ENCODE measurements at places on chromosomes 4 and X. TPM values are rescaled to one million over a fixed set of nuclear protein-coding genes. Genes with fewer than 3 reads are reported as not detected.

CYTL1 gene
- 1.4 TPM for polyA plus RNA-seq

PRRG3 gene
- polyA plus RNA-seq, result 0.87 TPM

CSAG1 gene
- polyA plus RNA-seq, result 0.30 TPM

CLDN2 gene
- polyA plus RNA-seq, result 0.05 TPM

NMU gene
- 2.9 TPM for polyA plus RNA-seq

- no peak for DNase-seq
These were observed 39.3 kb downstream of the SYNPO2 start for GRCh38 chr4:118927974-118928373.

GRCh38 chr4:39228377-39228776 lies 46.0 kb downstream of the WDR19 start:
- no peak for DNase-seq

DNA sequence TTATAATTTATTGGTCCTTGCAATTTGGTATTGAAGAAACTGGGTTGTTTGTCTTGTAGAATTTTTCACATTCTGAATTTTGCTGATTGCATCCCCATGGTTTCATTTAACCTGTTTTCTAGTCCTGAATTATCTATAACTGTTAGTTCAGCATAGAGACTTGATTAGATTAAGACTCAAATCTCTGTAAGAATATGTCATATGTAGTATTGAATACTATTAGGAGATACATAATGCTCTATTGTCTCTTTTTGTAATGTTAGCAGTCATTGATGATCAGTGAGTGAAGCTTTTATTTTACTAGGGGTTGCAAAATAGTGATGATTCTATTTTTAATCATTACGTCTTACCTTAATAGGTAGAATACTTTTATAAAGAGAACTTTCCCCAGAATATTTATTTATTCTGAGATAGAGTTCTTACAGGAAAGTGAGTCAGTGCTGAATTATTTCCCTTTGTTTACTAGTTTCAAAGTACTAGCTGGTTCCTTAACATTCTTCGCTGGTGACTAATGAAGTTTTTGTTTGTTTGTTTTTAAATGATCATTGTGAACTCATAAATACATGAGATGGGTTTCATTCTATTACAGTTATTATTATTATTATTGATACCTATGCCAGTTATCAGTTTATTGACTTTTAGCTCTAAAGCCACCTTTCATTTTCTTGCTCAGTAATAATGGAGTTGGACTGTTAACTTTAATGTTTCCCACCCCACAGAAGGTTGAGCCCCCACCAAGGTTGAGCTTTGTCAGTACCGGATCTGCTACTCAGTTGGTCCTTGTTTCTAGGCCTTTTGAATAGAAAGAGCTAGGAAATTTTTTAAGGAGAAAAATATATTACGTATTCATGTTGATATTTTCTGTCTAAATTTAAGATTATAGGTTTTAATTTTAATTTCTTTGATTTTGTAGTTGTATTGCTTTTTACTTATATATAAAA lies 102.3 kb downstream of the LARP1B start:
- no peak for DNase-seq

DNA sequence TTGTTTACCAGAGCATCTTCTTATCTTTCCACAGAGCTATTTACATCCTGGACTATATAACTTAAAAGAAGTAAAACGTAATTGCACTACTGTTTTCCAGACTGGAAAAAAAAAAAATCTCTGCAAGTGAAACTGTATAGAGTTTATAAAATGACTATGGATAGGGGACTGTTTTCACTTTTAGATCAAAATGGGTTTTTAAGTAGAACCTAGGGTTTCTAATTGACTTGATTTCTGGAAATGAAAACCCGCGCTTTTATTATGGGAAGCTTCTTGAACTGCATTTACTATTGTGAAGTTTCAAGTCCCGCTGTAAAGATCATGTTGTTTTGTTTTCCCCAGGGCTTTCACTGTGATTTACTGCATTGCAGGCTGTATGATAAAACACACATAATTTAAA lies 162.7 kb downstream of the STIM2 start:
- no peak for DNase-seq

DNA sequence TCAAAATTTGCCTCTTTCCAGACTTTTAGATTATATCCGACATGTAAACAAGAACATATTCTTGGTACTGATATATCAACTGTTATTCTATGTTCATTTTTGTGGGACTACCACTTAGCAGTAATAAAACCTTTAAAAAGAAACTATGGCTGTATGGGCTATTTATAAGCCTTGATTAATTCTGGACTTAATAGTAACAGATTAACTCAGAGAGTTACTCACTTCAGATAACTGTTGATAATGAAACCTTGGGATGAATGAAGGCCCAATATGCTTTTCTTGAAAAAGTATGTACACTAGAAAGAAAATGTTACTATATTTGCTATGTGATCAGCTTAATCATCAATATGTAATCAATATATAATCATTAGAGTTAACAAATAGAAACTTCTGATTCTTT lies 595.9 kb upstream of the BOD1L1 start:
- no peak for DNase-seq

- no peak for DNase-seq
These were observed 41.9 kb downstream of the PCDH19 start for GRCh38 chrX:100368167-100368566.

DNA sequence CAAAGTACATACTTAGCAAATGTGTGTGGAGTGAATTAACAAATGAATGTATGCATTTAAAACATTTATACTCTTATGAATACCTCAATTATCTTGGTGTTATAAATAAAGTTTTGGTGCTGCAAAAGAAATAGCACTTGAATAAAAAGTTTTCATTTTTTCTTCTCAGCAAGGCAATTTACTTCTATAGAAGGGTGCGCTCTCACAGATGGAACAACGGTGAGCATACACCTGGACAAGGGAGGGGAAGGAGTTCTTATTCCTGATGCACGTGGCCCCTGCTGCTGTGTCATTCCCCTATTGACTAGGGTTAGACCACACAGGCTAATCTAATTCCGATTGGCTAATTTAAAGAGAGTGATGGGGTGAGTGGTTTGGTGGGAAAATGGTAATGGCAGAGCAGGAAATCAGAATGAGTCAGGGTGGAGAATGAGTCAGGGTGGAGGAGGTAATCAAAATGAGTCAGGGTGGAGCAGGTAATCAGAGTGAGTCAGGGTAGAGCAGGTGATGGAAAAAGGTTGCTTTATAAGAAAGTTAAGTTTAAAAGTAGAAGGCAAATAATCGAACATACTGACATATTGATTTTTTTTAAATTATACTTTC lies 28.2 kb upstream of the PGK1 start:
- no peak for DNase-seq

All from thymus (tissue), 14 donors.